ENCODE measurements at places on chromosomes 16 and 17.

DNA sequence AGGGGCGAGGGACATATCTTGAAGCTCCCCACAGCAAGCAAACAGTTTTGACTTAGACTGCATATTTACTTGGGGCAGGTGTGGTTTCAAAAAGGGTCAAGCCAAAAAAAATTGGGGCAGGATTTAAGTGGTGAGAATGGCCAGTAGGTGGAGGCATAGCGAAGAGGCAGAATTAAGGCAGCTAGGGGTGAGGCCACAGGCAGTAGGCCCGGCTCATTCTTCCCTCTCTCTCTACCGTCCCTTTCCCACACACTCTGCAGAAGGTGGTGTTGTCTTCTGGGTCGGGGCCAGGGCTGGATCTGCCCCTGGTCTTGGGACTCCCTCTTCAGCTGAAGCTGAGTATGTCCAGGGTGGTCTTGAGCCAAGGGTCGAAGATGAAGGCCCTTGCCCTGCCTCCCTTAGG is 2.6 kb downstream of the SHBG start:
- DNase-seq = no peak

DNA sequence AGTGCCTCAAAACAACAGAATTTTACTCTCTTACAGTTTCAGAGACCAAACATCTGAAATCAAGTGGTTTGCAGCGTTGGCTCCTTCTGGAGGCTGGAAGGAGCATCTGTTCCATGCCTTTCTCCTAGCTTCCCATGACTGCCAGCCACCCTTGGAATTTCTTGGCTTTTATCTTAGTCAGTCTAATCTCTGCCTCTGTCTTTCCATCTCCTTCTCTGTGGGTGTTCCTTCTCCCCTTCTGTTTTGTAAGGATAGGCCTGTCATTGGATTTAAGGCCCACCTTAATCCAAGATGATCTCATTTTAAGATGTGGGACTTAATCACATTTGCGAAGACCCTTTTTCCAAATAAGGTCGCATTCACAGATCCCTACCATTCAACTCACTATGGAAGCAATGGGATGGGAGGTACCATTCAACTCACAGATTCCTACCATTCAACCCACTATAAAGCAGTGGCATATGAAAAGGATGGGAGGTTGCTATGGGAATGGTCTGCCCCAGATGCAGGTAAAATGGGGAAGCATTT is 321.8 kb downstream of the WWOX start:
- DNase-seq = no peak

GRCh38 chr17:57366558-57367351 is 110.4 kb downstream of the MSI2 start:
- DNase-seq = no peak

DNA sequence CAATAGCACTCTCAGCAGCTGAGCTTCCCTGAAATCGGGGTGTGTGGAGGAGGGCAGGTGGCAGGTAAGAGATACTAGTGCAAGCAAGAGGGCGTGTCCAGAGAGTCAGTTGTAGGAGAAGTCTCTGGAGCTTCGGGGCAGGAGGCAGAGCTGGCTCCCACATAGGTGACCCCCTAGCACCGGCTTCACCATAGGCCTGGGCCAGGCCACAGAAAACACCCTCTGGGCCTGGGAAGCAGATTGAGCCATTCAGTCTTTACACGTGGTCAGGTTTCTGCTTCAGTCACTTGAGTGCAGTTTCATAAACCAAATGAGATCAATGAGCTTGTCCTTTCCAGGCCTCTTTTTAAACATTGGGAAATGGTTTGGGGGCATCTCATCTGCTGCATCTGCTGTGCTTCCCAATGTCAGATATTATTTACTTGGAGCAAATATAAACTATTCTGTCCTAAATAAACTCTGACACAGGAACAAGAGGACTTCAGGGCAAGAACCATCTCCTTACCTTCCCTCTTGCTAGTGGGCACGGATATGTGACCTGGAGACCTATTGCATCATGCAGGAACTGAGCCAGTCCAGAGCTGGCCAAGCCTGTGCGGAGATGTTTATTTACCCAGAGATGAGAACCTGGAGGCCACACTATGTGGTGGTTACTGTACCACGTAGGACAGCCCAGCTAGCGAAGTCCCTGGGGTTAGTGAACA is 16.1 kb downstream of the CCR7 start:
- DNase-seq = no peak

GRCh38 chr17:2412561-2413021 is 11.7 kb upstream of the MNT start:
- no peak for DNase-seq

- no peak for DNase-seq
Observed at GRCh38 chr17:79108232-79108850, 33.7 kb downstream of the ENGASE start.

All from stimulated activated CD8-positive, alpha-beta memory T cell treated with anti-CD3 and anti-CD28 coated beads, Interleukin-15, amount 100 ng/mL, for 48 hours (primary cell).